ENCODE measurements at places on chromosomes 1 and 21.

DNA sequence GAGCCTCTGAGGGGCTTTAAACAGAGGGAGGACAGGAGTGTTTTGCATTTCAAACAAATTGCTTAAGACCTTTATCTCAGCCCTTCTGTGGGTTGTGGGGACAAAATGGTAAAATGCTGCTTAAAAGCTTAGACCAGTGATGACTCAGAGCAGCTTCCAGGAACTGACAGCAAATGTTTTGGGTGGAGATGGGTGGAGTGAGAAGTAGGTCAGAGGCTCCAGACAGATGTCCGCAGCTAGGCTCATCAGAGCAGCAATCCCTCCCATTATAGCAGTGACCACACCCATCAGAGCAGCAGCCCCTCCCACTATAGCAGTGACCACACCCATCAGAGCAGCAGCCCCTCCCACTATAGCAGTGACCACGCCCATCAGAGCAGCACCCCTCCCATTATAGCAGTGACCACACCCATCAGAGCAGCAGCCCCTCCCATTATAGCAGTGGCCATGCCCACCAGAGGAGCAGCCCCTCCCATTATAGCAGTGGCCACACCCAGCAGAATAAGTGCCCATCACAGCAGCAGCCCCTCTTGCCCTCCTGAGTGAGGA is 532.2 kb downstream of the MATN1 start:
- DNase-seq, result no peak

DNA sequence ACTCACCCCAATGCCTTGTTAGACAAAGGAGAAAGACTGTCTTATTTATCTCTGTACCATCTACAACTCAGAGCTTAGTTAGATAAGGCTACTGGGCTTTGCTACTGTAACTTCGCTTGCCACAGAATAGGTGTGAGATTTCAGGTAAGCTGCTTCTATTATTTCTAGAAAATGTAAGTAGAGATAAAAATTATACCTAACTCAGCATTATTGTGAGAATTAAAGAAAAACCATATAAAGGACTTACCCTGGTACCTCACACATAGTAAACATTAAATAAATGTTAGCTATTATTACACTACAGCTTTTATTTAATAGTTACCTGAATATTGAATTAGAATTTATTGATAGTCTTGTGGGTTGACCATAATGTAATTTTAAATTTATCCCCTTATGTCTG is 36.5 kb upstream of the EPHX4 start:
- DNase-seq, result no peak

DNA sequence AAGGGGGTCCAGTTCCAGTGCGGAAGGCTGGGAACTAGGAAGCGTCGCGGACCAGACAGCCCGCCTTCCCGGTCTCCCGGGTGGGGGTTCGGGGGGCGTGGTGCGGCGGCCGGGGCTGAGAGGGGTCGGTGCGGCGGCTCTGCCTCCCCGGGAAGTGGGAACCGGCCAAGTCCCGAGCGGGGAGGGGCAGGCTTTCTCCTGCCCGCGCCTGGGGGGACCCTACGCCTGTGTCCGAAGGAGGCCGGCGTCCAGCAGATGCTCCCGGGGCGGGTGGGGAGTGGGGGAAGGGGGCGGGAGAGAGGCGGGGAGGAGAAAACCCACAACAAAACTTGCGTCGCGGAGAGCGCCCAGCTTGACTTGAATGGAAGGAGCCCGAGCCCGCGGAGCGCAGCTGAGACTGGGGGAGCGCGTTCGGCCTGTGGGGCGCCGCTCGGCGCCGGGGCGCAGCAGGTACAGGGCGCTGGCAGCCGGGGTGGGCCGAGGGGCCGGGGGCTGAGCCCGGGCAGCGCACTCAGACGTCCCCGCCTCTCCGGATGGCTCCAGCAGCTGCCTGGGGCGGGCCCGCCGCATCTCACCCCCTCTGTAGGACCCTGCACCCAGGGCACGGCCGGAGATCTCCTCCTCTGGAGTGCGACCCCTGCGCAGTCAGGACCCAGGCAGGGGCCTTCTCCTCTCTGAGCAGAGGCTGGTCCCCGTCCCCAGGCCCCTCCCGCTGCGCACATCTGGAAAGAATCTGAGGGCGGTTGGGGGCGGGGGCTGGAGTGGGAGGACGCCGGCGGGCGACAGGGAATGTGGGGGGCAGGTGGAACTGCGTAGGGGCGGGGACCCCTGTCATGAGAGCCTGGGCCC is at the start of gene PODN:
Gene PODN, plus strand, starts transcription at position 355 of the 849 bp plus-strand sequence. CDS start 7,643 bp downstream, outside the sequence.
- no peak for DNase-seq

GRCh38 chr1:37159102-37159501 is 124.8 kb upstream of the GRIK3 start:
- no peak for DNase-seq
